NCI-H1048 (cell line): ENCODE measurements at places on chromosomes 3 and 15.

DNA sequence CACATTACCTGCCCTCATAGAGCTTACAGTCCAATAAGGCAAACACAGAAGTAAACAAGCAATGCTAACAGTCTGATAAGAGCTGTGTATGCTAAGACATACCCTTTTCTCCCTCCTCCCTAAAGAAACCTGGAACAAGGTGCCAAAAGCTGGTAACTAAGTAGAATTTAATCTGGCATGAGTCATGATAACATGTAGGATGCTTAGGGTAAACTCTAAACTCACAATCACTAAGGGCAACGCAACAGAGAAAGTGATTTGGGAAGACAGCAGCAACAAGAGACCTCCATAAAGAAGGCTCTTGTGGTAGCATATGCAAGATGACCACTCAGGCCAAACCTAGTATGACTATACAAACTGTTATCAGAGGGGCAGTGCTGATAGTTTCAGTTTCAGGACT is 55.5 kb downstream of the MYO1E start:
- no peak for DNase-seq

- no peak for DNase-seq
Observed at GRCh38 chr3:65619451-65619881, 419.3 kb downstream of the MAGI1 start.

DNA sequence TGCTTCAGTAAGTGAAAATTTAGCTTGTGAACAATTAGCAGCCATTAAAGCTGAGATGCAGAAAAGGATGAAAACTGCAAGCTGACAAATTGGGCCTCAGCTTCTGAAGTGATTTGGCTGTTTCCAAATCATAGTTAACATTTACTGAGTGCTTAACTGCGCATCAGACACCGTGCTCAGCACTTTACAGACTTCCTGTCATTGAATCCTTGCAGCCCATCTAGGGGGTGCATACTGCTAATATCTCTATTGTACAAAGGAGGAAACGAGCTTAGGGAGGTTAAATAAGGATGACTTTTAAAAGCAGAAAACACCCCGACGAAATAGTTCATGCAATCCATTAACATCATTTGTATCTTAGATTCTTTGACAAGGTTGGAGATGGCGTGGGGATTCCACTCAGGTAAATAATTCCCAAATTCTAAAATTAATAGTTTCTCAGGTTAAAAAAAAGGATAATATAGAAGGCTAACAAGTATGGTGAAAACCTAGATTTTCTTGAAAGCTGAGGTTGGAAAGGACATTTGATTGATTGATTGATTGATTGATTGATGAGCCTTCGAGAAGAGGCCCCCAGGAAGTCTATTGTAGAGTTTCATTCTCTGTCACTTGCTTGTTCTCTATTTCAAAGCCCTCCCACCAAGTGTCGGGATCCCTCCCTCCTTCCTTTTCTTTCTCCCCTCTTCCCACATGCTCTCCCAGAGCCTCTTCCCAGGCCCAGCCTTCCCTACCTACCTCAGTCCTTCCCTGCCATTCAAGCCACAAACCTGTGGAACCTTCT is 23.5 kb upstream of the EPHB3 start:
- DNase-seq, result no peak

DNA sequence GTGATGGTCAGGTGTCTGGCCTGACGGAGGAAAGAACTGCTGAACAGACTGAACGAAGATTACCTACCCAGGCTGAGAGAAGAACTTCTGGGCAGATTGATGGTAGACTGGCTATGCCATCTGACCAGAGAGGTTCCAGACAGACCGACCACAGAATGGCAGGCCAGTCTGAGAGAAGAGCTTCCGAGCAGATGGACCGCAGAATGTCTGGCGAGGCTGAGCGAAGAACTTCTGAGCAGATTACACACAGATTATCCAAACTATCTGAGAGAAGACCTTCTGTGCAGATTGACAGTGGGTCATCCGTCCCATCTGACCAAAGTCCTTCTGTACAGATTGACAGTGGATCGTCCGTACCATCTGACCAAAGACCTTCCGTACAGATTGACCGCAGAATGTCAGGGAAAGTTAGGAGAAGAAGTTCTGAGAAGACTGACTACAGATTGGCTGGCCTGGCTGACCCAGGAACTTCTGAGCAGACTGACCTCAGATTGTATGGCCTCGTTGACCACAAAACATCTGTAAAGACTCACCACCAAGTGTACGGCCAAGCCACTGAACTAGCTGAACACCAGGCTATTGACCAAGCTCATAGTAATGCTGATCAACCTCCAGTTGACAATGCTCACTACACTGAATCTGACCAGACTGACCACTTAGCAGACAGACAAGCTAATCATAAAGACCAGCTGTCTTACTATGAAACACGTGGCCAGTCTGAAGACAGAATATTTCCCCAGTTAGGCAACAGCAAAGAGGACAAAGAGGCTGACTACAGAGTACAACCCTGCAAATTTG is 812 bp downstream of the TEX55 start:
- DNase-seq, result no peak

GRCh38 chr3:118810499-118811035 is 224.1 kb downstream of the IGSF11 start:
- no peak for DNase-seq

DNA sequence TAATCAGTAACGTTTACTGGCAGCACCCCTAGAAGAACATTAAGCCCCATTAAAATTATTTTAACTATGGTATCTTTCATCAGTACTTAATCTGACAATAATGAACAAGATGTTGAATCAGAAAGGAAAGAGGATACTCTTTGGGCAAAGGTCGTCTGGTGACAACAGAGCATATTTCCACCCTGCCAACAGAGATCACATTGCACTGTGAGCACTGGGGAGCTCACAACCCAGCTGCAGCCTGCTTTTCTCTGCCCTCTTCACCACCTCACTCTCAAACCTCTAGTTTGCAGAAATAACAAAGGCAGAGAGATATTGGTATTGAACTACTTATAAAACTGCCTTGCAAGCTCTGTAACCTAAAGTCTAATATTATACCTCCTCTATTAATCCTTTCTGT is 130.0 kb downstream of the FBN1 start:
- no peak for DNase-seq

DNA sequence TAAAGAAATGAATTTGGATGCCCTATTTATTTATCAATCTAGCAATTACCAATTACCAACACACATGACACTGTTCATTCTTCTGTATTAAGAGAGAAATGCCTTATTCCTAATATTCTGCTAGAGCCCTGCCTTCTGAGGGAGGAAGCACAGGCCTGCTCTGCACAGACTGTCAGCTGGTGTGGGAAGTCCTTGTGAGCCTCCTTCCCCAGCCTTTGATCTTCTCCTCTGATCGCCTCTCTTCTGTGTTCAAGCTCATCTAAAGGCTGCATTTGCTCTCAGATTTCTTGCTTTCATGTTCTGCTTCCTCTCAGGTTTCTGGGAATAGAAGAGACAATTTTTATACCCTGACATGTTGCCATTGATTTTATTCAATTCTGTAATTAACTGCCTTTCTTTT is 290.6 kb upstream of the UMPS start:
- no peak for DNase-seq

GRCh38 chr3:141643391-141643790 is 94.7 kb upstream of the RNF7 start:
- DNase-seq, result no peak

DNA sequence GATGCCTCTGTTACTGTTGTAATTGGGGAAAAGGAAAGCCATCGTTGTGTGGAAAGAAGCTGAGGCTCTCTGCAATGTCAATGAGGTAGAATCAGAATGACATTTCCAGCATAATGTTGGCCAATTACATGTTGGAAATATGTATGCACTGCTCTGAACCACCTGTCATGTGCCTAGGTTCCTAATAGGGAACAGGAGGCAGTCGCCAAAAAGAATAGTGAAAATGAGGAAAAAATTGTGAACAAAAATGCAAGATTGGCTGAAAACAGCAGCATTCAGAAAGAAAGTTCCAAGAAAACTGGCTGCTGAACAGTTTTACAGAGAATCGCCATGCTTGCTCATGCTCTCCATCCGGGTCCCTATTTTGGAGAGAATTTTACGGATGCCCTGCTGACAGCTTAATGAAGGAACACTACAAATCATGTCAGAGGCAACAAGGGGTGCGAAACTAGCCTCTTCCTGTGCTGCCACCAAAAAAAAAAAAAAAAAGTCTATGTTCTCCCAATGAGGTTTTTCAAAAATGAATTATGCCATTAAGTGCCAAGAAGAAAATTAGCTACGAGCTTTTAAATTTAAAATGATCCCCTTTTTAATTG is 305.9 kb upstream of the ARRDC4 start:
- DNase-seq, result no peak

GRCh38 chr3:124565013-124565412 is 165.2 kb upstream of the UMPS start:
- peak; percentile 30 for DNase-seq

GRCh38 chr3:12947504-12948369 is 106.4 kb upstream of the RPL32 start:
- DNase-seq, result no peak

- no peak for DNase-seq
Observed at GRCh38 chr15:39801641-39802309, 19.1 kb upstream of the FSIP1 start.

DNA sequence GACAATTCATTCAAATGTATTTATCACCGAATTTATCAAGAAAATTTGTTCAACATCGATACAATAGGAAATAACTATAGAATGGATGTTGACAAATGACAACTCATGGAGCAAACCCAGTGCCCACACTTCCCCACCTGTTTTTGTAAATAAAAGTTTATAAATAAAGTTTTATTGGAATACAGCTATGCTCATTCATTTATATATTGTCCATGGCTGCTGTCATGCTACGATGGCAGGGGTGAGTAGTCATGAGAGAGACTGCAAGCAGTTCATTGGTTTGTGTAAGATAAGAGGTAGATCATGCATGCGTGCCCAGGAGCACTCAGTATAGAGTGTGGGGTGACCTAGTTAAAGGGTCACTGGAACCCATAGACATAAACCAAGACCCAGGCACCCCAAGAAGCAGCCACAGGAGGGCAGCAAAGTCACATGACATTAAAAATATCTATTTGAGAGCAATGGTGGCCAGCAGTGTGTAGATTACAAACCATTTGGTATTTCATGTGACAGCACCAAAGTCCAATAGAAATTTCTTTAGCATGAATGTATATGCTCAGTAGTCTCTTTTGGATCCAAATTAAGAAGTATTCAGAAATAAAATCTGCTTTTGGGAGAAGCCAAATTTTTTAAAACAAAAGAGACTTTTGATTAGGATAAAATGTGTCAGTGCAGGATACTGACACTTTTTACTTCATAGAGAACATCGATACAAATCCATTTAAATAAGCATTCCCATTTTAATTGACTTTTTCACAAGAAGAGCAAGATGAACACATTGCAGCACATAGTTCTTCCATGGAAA is 794.8 kb downstream of the MCTP2 start:
- no peak for DNase-seq

GRCh38 chr3:46489381-46489780 is 8.4 kb upstream of the RTP3 start:
- DNase-seq, result no peak

GRCh38 chr15:72515591-72516389 is 41.7 kb downstream of the ARIH1 start:
- no peak for DNase-seq

DNA sequence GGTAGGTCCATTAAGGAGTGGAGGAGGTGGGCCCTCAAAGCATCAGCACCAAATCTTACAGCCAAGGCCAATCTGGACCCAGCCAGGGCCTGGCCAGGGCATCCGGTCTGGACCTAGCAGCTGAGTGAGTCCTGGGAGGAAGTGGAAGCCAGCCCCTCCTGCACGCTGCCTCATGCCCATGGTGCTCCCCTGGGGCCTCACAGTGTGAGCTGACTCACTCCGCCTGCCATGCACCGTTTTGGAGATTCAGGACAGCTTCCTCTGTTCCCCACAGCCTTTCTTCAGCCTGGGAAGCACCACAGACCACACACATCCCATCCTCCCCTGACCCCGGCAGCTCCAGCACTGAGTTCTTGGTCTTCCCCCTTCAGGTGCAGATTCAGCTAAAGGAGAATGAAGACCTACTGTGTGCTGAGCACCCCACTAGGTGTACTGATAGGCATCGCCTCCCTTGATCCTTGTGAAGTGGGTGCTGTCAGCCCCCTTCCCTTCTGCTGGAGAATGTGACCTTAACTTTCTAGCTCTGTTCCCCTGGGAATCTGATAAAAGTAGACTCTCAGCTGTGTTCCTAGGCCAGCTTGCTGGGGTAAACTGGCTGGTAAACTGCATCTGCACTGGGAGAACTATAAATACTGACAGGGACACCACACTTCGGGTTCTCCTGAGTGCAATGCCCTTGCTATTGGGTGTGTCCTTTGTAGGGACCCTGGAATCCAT is 36.8 kb upstream of the SEC13 start:
- DNase-seq, result no peak

DNA sequence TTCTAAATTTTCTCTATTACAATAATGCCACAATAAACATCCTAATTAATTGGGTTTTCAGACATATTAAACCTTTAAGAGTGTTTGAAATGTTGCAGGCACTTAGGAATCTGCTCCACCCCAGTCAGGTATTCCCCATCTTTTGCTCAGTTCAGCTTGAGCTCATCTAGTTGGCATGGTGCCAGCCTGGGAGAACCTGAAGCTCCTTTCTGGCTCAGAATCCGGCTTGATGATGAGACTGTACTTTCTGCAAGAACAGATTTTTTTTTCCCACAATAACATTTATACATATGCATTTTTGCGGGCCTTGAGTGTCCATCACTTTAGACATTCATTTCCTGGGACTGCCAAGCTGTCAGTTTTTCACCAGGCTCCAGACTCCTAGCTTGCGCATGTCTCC is 7.7 kb upstream of the OXSR1 start:
- DNase-seq, result no peak

DNA sequence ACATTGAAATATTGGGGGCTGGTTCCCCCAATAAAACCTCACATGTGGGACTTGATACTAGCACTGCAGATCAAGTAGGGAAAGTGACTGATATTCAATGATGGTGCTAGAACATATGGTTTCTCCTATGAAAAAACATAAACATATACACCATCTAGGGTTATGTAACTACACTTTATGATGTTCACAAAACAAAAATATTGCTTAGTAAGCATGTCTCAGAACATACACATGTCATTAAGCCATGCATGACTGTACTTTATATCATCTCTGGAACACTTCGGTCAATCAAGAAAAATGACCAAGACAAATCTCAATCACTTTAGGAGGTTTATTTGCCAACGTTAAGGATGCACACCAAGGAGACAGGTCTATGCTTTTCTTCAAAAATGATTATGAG is 57.4 kb downstream of the ZNF717 start:
- no peak for DNase-seq

DNA sequence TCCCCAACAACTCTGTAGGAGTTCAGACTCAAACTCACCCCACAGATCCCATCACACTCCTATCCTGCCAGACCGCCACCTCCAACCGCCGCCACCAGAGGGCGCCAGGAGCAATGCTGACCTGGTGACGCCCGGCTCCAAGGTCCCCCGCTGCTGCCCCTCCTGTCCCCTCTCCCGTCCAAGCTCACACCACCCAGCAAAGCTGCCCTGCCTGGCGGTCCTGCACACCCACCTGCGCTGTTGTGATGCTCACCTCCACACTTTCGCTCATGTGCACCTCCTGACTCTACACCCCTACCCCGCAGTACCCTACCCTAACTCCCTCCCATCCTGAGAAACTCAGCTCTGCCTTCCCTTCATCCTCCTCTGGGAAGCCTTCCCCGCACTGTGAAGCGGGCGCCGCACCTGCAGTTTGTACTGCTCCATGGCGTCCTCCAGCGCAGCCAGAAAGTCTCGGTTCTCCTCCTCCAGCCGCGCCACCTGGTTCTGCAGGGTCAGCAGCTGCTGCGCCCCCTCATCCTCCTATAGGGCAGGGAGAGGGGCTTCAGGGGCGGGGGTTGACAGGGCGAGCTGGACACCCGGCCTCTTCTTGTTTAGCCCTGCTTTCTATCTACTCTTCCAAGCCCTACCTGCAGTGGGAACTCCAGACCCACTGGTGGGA is 7.9 kb downstream of the KIF7 start:
- DNase-seq, result no peak
